Stimulated activated CD4-positive, alpha-beta T cell treated with anti-CD3 and anti-CD28 coated beads, Interleukin-4, amount 100 ng/mL, for 48 hours (primary cell): ENCODE measurements at places on chromosomes 4 and X.

- no peak for DNase-seq
Observed at GRCh38 chr4:38442073-38442788, 221.8 kb upstream of the KLF3 start.

DNA sequence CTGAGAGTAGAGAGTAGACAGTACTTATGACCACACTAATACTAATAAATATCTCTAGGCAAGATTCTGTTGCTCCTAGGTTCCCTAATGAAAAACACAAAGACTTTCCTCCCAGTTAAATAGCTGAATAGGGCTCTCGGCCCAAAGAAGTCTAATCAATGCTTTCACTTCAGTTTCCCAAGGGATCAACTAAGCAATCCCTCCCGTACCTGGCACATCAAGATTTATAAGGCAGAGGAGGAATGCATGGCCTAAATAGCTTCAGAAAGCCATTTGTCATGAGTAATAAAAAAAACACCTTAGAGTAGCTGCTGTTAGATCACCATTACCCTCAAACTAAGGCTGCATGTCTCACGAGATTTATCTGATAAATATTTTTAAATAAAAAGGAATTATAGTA, 56.8 kb upstream of the EXOC1L start:
- DNase-seq: no peak

DNA sequence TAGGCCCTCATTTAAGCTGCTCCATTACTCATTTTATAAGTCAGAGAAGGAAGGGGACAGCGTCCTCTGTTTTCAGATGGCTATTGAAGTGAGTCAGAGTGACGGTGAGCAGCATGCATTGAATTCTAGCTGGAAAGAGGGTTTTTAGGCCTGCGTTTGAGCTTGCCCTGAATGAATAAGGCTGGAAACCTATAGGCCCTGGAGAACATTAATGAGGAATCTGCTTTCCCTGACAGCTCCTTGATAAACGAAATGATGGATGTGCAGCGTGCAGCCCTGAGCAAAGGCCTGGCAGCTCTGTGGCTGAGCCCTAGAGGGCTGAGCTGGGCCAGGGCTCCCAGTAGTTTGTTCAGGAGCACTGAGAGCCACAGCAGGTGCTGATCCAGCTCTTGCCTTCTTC, 33.4 kb downstream of the TBL1X start:
- DNase-seq: no peak

DNA sequence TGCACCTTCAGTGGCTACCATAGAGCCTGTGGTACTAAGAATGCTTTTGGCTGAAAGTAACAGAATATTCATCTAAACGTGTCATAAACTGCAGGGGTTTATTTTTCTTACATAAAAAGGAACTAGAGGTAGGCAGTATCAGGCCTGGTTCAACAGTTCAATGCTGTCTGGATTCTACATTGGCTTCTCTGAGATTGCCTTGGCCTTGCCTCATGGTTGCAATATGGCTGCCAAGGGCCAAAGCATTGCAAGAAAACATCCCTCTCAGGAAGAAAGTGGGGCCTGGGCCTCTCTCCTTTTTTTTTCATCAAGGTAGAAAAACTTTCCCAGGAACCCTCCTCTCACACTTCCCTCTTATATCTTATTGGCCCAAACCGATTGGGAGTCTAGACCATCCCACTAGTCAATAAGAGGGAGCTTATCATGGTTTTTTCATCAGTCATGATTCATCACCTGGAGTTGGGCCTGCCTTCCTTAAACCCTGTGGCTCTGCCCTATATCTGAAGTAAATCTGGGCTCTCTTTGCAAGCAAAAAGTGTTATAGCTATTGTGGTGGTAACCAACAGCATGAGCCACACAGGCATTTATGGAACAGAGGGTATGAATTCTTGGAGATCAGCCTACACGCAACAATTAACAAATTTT, 1.8 kb upstream of the DOCK11 start:
- no peak for DNase-seq

DNA sequence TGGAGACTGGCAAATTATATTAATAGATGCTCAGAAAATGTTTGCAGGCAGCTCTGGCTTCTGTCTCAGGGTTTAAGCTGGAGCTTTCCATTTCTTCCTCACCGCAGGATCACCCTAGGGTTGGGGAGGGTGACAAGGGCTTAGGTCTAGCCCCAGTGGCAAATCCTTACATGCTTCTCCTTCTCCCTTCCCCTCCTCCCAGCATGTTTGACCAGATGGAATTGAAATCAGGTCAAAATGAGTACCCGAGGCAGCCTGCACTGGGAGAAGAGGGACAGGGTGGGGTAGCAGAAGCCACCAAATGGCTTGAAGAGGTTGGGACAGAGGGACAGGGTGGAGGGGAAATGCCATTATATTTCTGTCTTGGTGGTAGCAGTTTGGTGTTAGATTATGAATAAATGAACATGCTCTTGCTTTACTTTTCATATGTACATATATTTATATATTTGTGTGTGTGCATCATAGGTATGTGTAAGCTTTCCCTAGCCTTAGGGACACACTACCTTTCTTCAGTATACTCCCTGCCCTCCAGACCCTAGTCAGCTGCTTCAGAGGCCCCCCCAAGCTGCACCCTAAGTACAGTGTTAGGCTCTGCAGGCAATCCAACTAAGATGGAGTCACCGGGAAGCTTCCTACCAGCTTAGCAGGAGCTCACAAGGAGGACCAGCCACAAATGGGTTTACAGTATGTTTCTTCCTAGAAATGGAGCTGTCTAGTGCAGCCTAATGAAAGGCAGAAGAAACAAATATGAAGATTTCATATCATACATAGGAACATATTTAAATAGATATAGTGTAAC, 1.8 kb downstream of the TMEM35A start:
- no peak for DNase-seq

DNA sequence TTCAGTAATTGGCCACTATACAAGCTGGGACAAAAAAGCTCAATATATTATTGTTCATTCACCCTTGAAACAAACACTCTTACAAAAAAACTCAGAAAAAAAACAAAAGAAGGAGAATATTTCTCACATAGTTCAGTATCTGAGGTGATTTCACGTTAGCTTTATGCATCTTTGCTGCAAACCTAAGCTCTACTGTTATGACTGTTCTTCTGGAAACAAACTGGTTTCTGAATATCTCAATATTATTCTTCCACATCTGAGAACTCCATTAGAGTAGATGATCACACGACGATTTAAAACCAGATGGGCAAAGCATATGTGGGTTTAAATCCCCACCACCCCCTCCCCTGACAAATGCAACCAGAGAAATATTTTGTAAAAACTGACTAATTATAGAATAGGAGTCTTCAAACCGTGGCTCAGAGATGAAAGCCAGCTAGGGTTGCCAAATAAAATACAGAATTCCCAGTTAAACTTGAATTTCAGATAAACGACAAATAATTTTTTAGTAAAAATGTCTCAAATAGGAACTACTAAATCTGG, 182.0 kb upstream of the FAM241A start:
- no peak for DNase-seq

- no peak for DNase-seq
Observed at GRCh38 chrX:39954851-39955250, 142.9 kb downstream of the BCOR start.

DNA sequence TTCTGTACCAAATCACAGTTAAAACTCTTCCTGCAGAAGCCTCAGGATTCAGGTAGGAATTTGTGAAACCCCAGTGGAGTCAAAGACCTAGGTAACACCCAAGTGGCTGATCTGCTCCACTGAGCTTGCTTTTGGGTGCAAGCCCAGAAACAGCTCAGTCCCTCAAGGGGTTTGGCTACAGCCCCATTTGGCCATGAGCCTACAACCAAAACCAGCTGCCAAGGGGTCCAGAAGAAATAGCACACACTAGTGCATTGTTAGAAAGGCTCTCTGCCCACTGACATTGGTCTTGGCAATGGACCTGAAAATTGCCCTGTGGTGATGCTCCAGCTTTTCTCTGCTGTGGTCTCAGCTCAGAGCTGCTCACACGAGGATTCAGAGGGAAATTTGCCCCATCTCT, 577.4 kb upstream of the INTU start:
- DNase-seq: no peak

GRCh38 chr4:85864259-85865205, 389.6 kb downstream of the ARHGAP24 start:
- DNase-seq: no peak

GRCh38 chrX:136310411-136310810, 9.6 kb downstream of the ADGRG4 start:
- DNase-seq: no peak
